ENCODE measurements at places on chromosomes 4 and X.

GRCh38 chrX:71941145-71941544, 30.5 kb downstream of the NHSL2 start:
- no peak for DNase-seq

GRCh38 chr4:183105092-183105491, 6.0 kb downstream of the WWC2 start:
- no peak for DNase-seq

DNA sequence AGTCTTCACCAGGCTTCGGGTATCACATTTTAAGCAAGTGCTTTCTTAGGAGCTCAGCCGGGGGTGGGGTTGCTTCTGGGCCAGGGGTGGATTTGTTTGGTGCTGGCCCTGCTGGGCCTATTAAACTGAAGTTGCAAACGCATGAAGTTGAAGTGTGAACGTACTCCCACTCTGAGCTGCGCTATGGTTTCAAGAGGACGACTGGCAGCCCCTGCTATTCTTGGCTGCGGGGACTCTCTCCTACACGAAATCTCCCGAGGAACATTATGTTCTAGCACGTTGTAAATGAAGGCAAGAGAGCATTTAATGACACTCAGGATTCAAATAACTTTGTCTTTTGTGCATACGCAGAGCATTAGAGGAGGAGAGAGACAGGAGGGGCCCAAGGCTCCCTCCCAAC, 401.3 kb upstream of the BOD1L1 start:
- DNase-seq = no peak

- no peak for DNase-seq
Measured at GRCh38 chrX:148885203-148885602, 384.8 kb downstream of the AFF2 start.

DNA sequence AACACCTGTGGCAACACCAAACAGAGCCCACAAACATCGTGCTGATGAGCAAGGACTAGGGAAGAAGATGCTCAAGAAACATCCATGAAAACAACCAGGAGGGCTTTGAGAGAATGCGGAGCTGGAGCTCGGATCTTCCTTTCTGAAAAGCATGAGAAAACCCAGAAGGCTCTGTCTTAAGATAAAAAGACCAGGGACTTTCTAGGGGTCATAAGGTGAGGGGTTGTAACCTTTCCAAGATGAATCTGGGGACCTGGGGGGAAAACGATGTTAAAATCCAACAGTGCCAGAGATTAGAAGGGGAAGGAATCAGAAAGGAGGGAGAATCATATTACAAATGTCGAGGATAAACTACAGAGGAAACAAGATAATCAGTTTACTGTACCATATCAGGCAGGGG, 10.1 kb downstream of the GK2 start:
- no peak for DNase-seq

GRCh38 chr4:38137080-38137479, 176.9 kb downstream of the PTTG2 start:
- no peak for DNase-seq

GRCh38 chrX:20231598-20231997, 35.1 kb downstream of the RPS6KA3 start:
- no peak for DNase-seq

GRCh38 chrX:16096141-16096540, 27.2 kb upstream of the GRPR start:
- no peak for DNase-seq

- DNase-seq = no peak
Measured at GRCh38 chr4:174764105-174764729, 64.8 kb downstream of the GLRA3 start.

DNA sequence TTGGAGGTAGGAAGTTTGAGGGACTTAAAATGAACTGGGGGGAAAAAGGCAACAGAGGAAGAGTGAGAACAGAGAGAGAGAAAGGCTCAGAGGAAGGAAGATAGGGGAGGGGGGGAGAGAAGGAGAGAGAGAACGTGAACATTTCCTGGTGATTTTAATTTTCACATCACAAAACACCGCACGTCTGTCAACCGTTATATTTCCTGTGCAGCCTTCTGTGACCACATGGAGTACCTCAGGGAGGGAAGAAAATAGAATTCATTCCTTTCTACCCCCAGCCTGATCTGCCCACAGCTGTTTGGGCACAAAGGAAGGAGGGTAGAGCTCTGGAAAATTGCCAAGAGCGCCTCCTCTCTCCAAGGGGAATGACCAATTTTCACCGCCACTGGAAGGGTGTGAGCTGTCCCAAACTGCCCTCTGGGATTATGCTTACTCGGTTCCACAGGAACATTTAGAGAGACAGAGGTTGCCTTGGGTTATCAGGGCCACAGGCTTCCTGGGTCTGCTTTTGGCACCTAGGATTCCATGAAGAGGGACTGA, 135.7 kb upstream of the MAMLD1 start:
- no peak for DNase-seq

GRCh38 chrX:66760651-66761050, 121.8 kb upstream of the EDA2R start:
- no peak for DNase-seq

- no peak for DNase-seq
Measured at GRCh38 chr4:15986907-15987306, 23.9 kb upstream of the FGFBP2 start.

DNA sequence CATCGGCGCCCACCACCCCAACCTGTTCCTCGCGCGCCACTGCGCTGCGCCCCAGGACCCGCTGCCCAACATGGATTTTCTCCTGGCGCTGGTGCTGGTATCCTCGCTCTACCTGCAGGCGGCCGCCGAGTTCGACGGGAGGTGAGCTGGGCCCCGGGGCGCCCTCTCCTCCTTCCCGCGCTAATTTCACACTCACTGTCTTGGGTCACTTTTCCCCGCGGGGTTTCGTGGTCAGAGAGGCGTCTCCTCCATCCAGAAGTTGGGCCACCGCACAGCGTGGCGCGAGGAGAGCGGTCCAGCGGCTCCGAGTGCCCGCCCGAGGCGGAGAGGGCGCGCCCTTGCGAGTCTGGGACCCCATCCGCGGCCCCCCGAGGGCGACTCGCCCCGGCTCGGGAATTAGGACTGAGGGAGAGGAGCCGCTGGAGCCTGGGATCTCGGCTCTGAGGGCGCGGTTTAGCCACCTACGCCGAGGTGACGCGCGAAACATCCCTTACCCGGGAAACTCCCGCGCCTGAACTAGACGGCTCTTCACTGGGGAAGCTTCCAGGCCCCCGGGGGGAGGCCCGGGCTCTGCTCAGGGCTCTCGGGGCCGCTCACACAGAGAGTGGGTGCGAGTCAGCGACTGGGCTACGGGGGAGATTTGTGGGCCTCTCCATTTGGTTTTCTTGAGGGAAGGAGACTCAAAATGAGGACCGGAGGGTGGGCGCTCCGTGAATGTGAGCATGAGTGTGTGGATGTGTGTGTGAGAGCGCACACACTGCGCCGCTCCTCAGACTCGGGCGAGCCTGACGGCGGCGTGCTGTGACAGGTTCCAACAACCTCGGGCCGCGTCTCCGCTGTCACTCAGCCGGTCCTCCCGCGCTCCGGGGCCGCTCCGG, 551 bp downstream of the NPNT start:
- DNase-seq = peak; percentile 57

GRCh38 chr4:67721770-67722597, 21.0 kb upstream of the UBA6 start:
- DNase-seq = no peak

DNA sequence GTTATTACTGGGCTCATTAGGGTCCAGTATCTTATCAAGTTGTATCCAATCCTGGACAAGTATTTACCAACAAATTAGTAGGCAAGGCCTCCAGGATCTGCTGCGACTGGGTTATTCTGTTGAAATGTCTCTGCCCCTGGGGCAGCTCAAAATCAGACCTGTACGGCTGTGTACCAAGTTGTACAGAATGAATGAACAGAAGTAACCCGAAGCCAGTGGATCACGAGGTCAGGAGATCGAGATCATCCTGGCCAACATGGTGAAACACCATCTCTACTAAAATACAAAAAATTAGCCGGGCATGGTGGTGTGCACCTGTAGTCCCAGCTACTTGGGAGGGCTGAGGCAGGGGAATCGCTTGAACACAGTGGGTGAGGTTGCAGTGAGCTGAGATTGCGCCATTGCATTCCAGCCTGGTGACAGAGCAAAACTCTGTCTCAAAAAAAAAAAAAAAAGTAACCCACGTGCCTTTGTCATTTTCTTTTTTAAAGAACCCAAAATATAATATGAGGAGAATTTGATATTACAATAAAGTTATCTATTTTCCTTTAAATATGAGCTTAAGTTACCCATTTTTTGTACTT, 127.3 kb downstream of the CBR4 start:
- no peak for DNase-seq

DNA sequence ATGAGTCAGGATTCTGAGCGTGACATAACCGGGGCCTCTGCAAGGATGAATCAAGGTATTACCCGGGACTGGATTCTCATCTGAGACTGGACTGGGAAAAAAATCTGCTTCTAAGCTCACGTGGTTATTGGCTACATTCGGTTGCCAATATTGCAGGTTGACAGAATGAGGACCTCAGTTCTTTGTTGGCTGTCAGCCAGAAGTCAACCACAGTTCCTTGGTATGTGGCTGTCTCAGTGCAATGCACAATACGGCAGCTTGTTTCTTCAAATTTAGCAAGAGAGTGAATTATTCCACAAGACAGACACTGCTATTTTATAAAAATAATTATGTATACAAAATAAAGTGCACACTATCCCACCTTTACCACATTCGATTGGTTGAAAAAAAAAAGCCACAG, 424.2 kb downstream of the KLHL4 start:
- no peak for DNase-seq

GRCh38 chr4:126238013-126238412, 923.3 kb downstream of the FAT4 start:
- DNase-seq = no peak

DNA sequence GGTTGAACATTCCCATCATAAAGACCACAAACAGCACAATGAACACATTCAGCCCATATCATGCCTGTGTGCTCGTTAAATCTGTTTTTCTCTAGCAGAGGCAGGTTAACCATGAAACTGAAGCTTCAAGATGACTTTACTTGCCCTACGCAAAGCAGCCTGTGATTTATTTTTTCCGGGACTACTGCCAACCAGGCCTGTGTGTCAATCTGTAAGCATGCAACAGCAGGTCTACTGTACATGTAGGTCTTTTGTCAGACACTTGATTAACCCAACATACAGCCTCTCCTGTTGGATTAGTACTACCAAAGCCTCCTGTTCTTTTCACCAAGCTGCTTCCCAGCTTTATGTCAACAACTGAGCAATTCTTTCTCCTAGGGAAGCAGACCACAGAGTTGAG, 85.5 kb upstream of the ACSL1 start:
- DNase-seq = peak; percentile 64

GRCh38 chr4:100870940-100871772, 353.3 kb upstream of the EMCN start:
- no peak for DNase-seq

Data from activated CD4-positive, alpha-beta T cell treated with anti-CD3 and anti-CD28 coated beads for 36 hours (primary cell).